DND-41 (cell line): ENCODE measurements at places on chromosomes 2 and 18.

DNA sequence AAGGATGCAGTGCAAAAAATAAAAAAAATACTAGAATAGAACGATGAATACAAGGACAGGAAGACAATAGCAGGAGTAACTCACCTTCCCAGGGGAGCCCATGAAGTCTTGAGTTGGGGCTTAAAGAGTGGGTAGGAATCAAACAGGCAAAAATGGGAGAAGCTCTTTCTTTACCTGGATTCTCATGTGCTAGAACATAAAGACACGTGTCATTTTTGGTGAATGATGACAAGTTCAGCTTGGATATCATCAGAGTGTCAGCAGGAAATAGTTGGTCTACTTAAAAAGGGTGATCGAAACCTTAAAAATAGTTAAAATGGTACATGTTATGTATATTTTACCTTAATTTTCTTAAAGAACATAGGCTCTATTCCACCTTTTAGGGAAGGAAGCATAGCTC, 5.7 kb downstream of the SGPP2 start:
- no peaks in the 10 kb centered on the region for H3K36me3 ChIP-seq
- H3K4me1 ChIP-seq, result no peaks in the 10 kb centered on the region
- no peak overlapping the region for H3K27ac ChIP-seq
- H3K27me3 ChIP-seq, result no peaks in the 10 kb centered on the region
- no peak overlapping the region for H3K4me3 ChIP-seq
- DNase-seq, result no peak

DNA sequence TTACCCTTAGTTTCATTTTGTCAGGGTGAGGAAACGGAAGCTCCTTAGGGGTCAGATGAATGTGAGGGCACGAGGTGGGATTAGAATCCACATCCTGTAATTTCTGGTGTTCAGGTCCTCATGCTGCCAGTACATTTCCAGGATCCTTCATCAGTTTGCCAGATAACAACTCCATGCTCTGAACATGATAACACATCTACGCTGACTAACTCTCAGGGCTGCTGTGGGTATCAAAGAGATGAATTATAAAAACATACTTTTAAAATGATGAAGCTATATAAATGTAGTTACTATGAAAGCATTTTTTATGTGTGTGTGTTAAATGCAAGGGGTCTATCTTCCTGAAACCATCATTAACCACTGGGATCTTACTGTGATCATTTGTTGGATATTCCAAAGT, 325.9 kb downstream of the SLC8A1 start:
- DNase-seq, result no peak
- peak overlapping the region; percentile 56 for H3K27ac ChIP-seq
- no peaks in the 10 kb centered on the region for H3K27me3 ChIP-seq
- H3K4me1 ChIP-seq, result peaks cover 29% of the 10 kb centered on the region
- H3K36me3 ChIP-seq, result peaks cover 5% of the 10 kb centered on the region; the same call in 1 of the 2 replicates
- no peak overlapping the region for H3K4me3 ChIP-seq

DNA sequence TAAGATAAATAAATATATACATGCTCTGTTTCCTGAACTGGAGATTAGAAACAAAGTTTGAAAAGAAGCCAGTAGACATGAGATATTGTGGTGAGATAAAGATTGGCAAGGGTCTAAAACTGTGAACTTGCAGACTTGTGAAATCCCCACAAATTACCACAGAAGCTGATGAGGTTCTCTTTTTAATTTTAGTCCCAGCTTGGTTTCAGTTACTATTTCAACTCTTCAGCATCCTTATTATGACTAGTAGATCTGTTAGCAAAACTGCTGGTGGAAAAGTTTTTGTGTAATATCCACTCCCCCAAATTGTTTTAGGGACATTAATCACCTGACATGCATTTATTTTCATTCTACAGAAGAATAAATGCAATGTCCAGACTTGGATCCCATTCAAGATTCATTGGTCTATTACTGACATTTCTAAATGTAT, 20.8 kb downstream of the RASGRP3 start:
- no peak for DNase-seq
- peaks cover 8% of the 10 kb centered on the region; the same call in 1 of the 2 replicates for H3K4me1 ChIP-seq
- H3K27me3 ChIP-seq, result no peaks in the 10 kb centered on the region
- H3K27ac ChIP-seq, result no peak overlapping the region

DNA sequence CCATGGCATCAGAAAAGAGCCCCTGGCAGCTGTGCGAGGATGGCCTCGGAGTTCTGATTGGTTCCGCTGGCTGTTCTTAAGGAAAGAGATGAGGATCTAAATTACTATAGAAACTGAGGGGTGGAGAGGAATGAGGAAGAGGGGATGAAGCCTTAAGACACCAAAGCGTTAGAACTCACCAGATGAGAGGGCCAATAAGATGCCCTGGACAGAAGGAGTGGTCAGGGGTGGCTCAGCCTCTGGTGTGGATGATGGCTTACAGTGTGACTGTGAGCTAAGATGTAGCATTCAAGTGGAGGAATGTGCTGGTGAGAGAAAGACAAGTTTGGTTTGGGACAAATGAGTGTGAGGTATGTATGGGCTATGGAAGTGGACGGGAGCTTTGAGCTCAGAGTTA, 97.8 kb downstream of the ZFP36L2 start:
- no peaks in the 10 kb centered on the region for H3K27me3 ChIP-seq
- DNase-seq, result no peak
- H3K27ac ChIP-seq, result peak overlapping the region; percentile 96
- no peak overlapping the region for H3K4me3 ChIP-seq

DNA sequence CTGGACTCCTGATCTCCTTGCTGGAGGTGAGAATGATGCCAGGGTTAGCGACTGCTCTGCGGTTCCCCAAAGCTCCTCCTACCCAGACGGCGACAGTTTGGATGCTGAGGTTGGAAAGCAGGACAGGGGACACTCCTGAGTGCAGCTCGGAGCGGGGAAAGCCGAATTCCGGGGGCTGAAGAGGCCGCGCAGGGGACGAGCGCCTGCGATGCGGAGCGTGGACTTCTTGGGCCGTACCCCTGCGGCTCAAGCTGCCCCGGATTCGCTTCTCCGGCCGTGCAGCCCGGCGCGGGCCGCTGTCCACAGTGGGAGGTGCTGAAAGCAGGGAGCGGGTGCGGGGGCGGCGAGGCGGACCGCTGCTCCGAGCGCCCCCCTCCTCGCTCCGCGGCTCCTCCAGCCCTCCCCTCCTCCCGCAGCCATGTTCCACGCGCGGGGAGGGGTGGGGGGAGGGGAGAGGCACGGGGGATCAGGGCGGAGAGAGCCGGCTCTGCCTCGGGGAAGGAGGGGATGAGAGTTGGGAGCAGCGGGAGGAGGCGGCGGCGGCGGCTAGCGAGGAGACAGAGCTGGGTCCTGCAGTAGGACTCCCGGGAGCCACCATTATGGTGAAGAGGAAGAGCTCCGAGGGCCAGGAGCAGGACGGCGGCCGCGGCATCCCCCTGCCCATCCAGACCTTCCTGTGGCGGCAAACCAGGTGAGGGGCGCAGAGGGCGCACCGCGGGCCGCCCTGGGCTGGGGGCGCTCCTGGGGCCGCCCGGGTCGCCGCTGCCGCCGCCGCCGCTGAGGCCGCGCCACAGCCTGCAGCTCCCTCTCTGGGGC, at the start of gene UNC80:
Gene UNC80 (plus strand): TSS at position 359 of the 816 bp plus-strand sequence. CDS start 241 bp downstream, at position 600.
- no peak within 1 kb of the TSS for H3K4me3 ChIP-seq
- no peaks in the 10 kb centered on the region for H3K4me1 ChIP-seq
- no peaks in the 10 kb centered on the region for H3K27me3 ChIP-seq

- no peak overlapping the region for H3K4me3 ChIP-seq
- peaks cover 8% of the 10 kb centered on the region for H3K4me1 ChIP-seq
- no peak for DNase-seq
- no peak overlapping the region for H3K27ac ChIP-seq
- H3K27me3 ChIP-seq, result no peaks in the 10 kb centered on the region
- no peaks in the 10 kb centered on the region for H3K36me3 ChIP-seq
Observed at GRCh38 chr2:85994421-85994777, 105.6 kb upstream of the ST3GAL5 start.

DNA sequence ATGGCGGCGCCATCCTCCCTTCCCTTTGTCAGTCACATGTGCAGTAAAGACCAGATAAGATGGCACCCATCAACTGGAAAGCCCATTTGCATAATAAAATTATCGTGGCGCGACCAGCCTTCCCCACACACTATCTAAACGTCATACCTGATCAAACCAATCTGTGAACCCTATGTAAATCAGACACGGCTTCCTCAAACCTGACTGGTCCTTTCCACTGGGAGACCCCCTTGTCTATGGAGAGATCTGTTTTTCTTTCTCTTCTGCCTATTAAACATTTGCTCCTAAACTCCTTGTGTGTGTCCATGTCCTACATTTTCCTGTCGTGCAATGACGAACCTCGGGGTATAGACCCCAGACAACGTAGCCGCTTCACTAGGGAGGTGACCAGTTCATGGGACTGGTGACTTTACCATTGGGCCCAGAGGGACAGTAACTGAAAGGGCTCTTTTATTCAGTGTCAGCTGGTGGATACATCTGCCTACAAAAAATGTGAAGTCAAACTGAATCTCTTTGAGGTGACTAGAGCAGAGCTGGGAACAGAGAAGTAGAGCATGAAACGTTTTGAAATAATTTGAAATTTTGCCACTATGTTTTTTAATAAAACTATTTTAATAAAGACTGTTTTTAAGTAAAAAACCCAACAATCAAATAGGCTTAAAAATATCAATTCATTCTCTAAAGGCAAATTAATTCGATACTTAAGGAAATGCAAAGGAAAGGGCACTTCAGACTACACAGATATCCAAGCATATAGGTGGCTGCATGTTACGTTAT, 87.5 kb downstream of the SOCS6 start:
- no peaks in the 10 kb centered on the region for H3K4me1 ChIP-seq
- H3K36me3 ChIP-seq, result no peaks in the 10 kb centered on the region
- no peak overlapping the region for H3K27ac ChIP-seq
- H3K27me3 ChIP-seq, result no peaks in the 10 kb centered on the region

DNA sequence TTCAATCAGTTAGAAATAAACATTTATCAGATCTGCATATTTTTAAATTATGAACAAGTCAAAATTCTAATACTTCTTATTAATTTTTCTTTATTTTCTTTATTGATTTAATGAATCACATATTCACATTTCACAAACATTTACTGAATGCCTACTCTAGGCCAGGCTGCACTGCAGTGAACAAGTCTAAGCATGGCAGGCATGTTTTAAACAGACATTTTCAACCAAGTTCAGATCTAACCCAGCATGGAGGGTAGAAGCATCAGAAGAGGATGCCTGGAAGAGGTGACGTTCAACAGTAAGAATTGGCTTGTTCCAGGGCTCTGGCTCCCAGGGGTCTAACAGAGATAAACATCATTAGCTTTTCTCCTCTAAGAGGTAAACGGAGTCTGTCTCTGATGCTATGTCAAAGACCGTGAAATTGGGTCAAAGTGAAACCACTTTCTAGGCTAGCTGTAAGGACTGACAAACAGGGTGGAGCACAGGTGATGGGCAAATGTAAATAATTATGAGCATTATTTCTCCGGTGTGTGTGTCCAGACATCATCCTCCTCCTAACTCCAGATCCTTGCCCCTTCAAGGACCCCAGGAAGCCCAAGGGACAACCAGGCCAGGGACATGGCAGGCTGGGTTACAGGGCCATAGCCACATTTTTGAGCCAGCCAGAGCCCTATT, 50.6 kb downstream of the UNC50 start:
- peaks cover 64% of the 10 kb centered on the region for H3K36me3 ChIP-seq
- H3K4me1 ChIP-seq, result peaks cover 18% of the 10 kb centered on the region
- H3K27ac ChIP-seq, result no peak overlapping the region; the same call in 1 of the 2 replicates
- no peak overlapping the region for H3K4me3 ChIP-seq

- H3K27ac ChIP-seq, result no peak overlapping the region
- H3K36me3 ChIP-seq, result no peaks in the 10 kb centered on the region
- peak; percentile 6 for DNase-seq
- no peaks in the 10 kb centered on the region for H3K4me1 ChIP-seq
- peaks cover 18% of the 10 kb centered on the region for H3K27me3 ChIP-seq
- H3K4me3 ChIP-seq, result no peak overlapping the region
Observed at GRCh38 chr18:57970356-57971095, 73.5 kb upstream of the NEDD4L start.

- no peak overlapping the region for H3K27ac ChIP-seq
- no peak for DNase-seq
- no peak overlapping the region for H3K4me3 ChIP-seq
- H3K4me1 ChIP-seq, result no peaks in the 10 kb centered on the region
Observed at GRCh38 chr2:170842785-170843184, 26.1 kb downstream of the GAD1 start.

DNA sequence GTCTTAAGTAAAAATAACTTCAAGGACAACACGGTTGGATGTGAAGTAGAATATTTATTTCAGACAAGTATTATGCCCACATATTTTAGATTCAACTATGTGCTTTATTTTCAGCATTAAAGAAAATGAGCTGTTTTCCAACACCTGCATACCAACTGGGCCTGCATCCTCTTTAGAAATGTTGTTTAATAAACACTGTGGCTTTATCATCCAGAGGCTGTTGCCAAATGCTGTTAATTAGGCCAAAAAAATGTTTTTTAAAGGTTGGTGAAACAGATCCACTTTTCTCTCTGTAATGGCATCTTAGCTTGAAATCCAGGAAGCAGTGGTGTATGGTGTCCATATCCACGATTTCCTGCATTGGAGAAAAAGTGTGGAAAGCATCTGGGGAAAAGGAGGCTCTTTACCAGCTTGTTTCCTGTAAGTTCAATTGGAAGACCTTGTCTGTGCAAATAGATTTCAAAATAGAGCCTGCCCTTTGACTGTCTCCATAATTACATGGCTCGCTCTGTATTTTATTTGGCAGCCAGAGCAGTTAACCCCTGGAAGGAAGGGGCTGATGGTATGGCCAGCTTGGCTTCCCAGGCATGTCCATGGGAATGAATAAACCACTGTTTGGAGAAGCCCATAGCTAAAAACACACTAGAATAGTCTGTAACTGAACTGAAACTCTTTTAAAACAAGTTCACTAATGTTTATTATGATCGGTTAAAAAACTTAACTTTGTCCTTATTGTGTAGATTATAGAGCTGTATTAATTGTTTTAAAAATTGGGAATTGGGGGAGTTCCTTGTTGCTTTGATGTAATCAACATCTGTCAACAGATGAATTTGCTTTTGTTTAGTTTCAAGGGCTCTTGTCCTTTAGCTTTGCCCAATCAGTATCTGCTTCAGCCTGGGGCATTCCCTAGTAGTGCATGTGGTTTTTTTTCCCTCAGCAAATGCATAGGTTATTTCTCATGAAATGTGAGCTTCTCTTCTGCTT, 33.0 kb upstream of the DLX1 start:
- DNase-seq, result no peak
- no peaks in the 10 kb centered on the region for H3K36me3 ChIP-seq
- no peak overlapping the region for H3K4me3 ChIP-seq
- H3K4me1 ChIP-seq, result no peaks in the 10 kb centered on the region

DNA sequence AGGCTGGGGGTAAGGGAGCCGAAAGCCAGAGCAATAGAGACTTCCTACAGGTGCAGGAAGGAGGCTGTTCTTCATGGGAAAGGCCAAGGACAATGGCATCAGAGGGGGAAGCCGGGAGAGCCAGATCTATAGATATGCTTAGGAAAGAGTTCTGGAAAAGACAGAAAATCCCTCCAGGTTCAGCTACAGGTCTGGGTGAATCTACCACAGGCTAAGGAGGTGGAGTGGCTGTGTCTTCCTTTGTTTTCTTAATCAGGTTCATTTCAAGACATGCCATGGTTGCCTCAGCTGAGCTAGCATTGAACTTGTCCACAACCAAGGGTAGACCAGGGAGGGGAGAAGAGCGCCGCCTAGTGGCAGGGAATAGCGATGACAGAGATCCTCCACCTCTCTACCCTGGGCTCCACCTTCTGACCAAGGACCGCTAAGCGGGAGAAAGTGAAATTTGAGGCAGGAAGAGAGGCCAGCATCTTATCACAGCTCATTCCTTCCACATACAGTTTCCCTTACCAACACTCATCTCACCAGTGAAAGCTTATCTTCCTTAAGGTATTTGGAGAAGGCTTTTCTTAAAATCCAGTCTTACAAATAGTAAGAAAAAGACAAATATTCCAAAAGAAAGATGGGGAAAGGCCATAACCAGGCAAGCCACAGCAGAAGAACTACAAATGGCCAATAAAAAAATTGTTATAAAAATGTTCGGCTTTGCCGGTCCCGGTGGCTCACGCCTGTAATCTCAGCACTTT, 74.2 kb downstream of the VIT start:
- H3K36me3 ChIP-seq, result no peaks in the 10 kb centered on the region
- H3K4me1 ChIP-seq, result no peaks in the 10 kb centered on the region
- no peak overlapping the region for H3K27ac ChIP-seq
- H3K4me3 ChIP-seq, result no peak overlapping the region
